ENCODE measurements at places on chromosomes 1 and 21. TPM values are rescaled to one million over a fixed set of nuclear protein-coding genes. Genes with fewer than 3 reads are reported as not detected.

The ANGPTL3 gene
- total RNA-seq = 0.77 TPM

The ALX3 gene
- total RNA-seq = not detected

The SPATA46 gene
- not detected for total RNA-seq

The HRNR gene
- total RNA-seq = not detected
